ENCODE measurements at places on chromosomes 6 and 20.

DNA sequence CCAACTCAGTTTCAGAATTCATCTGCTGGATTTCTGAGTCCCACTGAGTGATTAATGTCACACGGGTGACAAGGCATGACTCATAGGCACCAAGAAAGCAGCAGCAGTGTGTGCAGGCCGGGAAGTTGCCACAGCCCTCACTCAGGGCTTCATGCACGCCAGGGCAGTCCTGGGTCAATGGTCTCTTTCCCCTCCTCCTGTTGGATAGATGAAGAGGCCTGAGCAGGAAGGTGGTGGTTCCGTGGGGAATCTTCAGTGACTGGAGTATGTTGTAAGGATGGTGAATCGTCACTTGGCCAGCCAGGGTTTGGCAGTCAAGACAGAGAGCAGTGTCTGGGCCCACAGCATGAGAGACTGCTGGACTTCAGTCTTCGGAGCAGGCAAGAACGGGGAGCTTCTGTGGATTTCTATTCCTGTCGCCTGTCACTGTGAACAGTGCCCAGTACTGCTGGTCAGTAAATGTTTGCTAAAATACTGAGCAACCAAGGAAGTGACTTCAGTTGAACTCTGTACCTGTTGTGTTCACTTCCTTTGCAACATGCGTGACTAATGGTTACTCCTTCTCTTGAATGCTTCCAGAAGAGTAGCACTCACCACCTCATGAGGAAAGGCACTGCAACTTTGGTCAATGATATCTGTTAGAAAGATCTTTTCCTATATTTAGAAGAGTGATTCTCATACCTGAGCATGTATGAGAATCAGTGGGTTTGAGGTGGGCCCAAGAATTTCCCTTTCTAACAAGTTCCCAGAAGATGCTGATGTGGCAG lies 62.0 kb upstream of the CD93 start:
- no peak for DNase-seq

GRCh38 chr6:21327326-21328112 lies 266.0 kb upstream of the SOX4 start:
- no peak for DNase-seq

DNA sequence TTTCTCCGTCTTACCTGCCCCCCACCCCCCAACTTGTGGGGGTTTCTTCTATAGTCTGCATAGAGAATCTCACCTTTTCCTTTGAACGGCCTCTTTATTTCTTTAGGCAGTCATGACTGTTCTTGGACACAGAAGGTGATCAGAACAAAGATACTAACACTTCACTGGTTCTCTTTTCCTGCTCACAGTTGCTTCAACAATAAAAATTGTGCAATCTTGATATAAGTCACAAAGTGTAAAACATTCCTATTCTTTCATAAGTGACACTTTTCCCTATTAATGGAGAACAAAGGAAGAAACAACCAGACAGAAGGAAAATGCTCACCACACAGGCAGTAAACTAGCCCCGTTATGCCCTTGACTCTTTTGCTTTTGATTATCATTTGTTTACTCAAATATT lies 238.4 kb upstream of the QKI start:
- DNase-seq, result no peak

GRCh38 chr6:170038251-170038650 lies 252.6 kb downstream of the DLL1 start:
- no peak for DNase-seq

DNA sequence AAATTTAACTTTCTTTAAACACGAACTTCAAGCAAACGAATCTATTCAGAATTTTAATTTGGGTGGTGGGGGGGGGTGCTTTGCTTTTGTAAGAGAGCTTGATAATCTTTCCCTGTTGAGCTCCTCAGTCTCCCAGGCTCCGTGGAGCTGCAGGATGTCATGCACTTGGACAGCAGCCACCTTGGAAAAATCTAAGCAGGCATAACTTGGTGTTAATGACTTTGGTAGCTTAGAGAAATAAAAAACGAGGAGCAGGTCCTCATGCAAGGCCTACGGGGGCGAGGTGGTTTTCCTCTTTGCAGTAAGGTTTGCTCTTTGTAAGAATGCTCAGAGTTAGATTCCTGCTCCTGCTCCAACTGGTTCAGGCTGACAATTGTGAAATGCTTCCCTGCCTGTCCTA lies 102.3 kb downstream of the EDN1 start:
- DNase-seq, result no peak
